Thoracic aorta endothelial cell (primary cell): ENCODE measurements at places on chromosomes 13 and 19. TPM values are rescaled to one million over a fixed set of nuclear protein-coding genes. Genes with fewer than 3 reads are reported as not detected.

The ZNF564 gene
- total RNA-seq, result 7.0 and 8.8 TPM in 2 replicates

The HPN gene
- total RNA-seq, result 0.13 TPM in 1 of 2 replicates, not detected in the other

The CEACAM1 gene
- total RNA-seq, result 0.66 and 1.5 TPM in 2 replicates

The FCER2 gene
- not detected in 2 replicates for total RNA-seq

The ZNF583 gene
- 4.0 and 4.9 TPM in 2 replicates for total RNA-seq

The ACP5 gene
- total RNA-seq, result not detected in 2 replicates

The ZNF628 gene
- 2.4 and 3.2 TPM in 2 replicates for total RNA-seq

The KIR2DL1 gene
- not detected in 2 replicates for total RNA-seq

The GIPR gene
- not detected in 2 replicates for total RNA-seq

The U2AF2 gene
- total RNA-seq, result 171 and 192 TPM in 2 replicates

The DNAJC15 gene
- 15.7 and 21.8 TPM in 2 replicates for total RNA-seq

The IL17D gene
- 2.0 and 5.6 TPM in 2 replicates for total RNA-seq

The CYP4F2 gene
- not detected in 2 replicates for total RNA-seq

The CEBPG gene
- total RNA-seq, result 29.7 and 30.2 TPM in 2 replicates

The ZNF835 gene
- total RNA-seq, result 0.14 TPM in 1 of 2 replicates, not detected in the other

The TEKTIP1 gene
- not detected in 2 replicates for total RNA-seq

The C19orf67 gene
- total RNA-seq, result not detected in 2 replicates

The SOX1 gene
- not detected in 2 replicates for total RNA-seq

The C2CD4C gene
- total RNA-seq, result 0.13 and 0.29 TPM in 2 replicates

The THSD8 gene
- total RNA-seq, result 0.53 TPM in 1 of 2 replicates, not detected in the other

The SHC2 gene
- total RNA-seq, result 1.7 and 2.0 TPM in 2 replicates

The OR4F17 gene
- total RNA-seq, result not detected in 2 replicates

The SIGLEC7 gene
- total RNA-seq, result not detected in 2 replicates

The DNAAF3 gene
- 0.27 and 0.29 TPM in 2 replicates for total RNA-seq

The IZUMO2 gene
- not detected in 2 replicates for total RNA-seq

The SIGLEC11 gene
- 0.13 TPM in 1 of 2 replicates, not detected in the other for total RNA-seq

The SULT2A1 gene
- total RNA-seq, result not detected in 2 replicates

The IZUMO4 gene
- 0.27 and 0.50 TPM in 2 replicates for total RNA-seq

The PSPN gene
- total RNA-seq, result 0.93 and 1.1 TPM in 2 replicates

The MBD3L3 gene
- total RNA-seq, result not detected in 2 replicates

The ARRDC2 gene
- total RNA-seq, result 7.4 and 8.8 TPM in 2 replicates

The KLF1 gene
- total RNA-seq, result not detected in 2 replicates

The VPS36 gene
- total RNA-seq, result 44.5 and 46.9 TPM in 2 replicates

The GFY gene
- not detected in 2 replicates for total RNA-seq

The TEX101 gene
- not detected in 2 replicates for total RNA-seq

The NR2F6 gene
- 20.1 and 36.8 TPM in 2 replicates for total RNA-seq

The SHISA2 gene
- 5.5 and 10.5 TPM in 2 replicates for total RNA-seq

The OR7C1 gene
- not detected in 2 replicates for total RNA-seq

The SIAH3 gene
- not detected in 2 replicates for total RNA-seq

The NOSIP gene
- total RNA-seq, result 69.1 and 78.6 TPM in 2 replicates

The ZNF723 gene
- not detected in 2 replicates for total RNA-seq

The GRIN2D gene
- total RNA-seq, result 0.40 and 0.57 TPM in 2 replicates

The NKG7 gene
- total RNA-seq, result not detected in 2 replicates

The IGLON5 gene
- not detected in 2 replicates for total RNA-seq

The ZNF837 gene
- 0.57 and 1.2 TPM in 2 replicates for total RNA-seq

The PROZ gene
- not detected in 2 replicates for total RNA-seq

The PDE4A gene
- 3.9 and 5.7 TPM in 2 replicates for total RNA-seq

The NLRP5 gene
- not detected in 2 replicates for total RNA-seq

The GPC5 gene
- not detected in 2 replicates for total RNA-seq

The ADAMTSL5 gene
- 0.22 and 0.53 TPM in 2 replicates for total RNA-seq

The KIR2DL4 gene
- not detected in 2 replicates for total RNA-seq
